NCI-H1417 (cell line): ENCODE measurements at places on chromosomes 16 and 17.

DNA sequence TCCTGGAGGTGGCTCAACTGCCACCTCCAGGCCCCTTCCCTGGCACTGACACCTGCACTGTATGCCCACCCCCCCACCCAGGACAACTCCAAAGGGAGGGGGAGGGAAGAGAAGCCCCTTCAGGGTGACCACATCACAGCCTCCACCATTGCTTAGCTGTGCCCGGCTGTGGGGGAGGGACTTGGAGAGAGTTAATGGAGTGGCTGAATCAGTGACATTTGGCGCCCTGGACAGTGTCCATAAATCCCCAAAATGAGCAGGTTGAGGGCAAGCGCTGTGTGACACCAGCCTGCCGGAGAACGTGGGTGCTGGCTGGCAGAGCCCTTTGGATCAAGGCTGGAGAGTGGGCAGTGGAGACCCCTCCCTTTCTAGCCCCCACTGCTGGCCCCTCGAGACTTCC, 883 bp downstream of the USH1G start:
- no peak for DNase-seq

GRCh38 chr17:5184288-5184687, 7.4 kb downstream of the ZNF594 start:
- DNase-seq = no peak

- DNase-seq = peak; percentile 84
Measured at GRCh38 chr17:7989781-7990655, 12.4 kb upstream of the GUCY2D start.

DNA sequence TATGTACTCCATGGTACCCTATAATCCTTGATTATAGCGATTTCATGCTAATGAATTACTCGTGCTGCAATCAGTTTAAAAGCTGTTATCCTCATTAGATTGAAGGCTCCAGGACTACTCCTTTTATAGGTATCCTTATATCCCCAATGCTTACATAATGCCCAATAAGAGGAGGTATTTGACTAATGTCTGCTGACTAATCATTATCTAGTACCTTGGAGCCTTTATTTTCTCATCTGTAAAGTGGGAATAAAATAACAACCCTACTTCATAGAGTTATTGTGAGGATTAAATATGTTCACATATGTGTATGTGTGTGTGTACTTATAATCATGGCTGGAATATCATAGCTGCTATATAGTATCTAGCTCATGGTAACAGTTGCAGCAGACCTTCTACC, 1031.5 kb downstream of the CDH11 start:
- DNase-seq = no peak
